ENCODE measurements at places on chromosomes 12 and 14.
A peak's percentile ranks its signal among the peaks of the same experiment; 100 is the strongest.

DNA sequence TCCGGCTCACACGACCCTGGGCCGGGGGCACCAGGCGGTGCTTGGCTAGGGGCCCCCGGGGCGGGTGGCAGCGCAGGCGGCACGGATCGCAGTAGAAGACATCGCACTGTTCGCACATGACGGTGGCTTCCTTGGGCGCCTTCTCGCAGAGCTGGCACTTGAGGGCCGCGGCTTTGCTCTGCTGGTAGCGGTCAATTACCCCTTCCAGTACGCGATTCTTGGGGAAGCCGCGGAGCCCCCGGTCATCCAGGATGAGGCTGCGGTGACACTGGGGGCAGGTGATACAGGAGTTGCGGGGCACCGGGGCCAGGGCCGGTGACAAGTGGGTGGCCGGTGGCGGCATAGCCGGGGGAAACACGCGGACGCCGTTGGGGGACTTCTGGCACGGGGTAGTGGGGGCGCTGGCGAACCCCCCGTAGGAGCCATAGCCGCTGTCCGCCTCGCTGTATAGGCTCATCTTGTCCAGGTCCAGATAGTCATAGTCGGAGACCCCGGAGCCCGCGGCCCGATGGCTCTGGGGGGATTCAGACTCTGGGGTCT, 553 bp downstream of the TRIM9 start:
- DNase-seq, result no peak

- no peak for DNase-seq
These were observed 83.0 kb upstream of the METAP2 start for GRCh38 chr12:95390932-95391331.

DNA sequence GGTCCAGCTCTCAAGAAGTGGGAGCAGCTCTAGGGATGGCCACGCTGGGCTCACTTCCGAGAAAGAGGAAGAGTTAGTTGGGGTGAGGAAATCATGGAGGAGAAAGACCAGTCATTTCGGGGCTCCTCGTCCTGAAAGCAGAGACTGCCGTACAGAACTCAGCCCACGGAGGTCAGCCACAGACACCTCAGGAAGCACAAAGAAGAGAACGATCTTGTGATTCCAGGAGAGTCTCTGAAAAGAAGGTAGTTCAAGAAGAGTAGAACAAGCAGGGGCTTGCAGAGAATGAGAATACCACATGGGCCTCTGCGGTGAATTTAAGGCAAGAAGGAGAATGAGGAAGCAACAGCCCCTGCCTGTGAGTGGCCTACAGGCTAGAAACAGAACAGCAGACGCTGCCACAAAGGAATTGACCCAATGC, 311.9 kb downstream of the CACNA1C start:
- no peak for DNase-seq

GRCh38 chr14:69036757-69037506, 57.8 kb upstream of the ACTN1 start:
- DNase-seq, result no peak

- DNase-seq, result peak; percentile 37
These were observed 62.4 kb upstream of the PLBD1 start for GRCh38 chr12:14629832-14630710.

All from activated T-cell treated with anti-CD3 and anti-CD28 coated beads for 1 hour (primary cell).